ENCODE measurements at places on chromosomes 2 and 18.
A peak's percentile ranks its signal among the peaks of the same experiment; 100 is the strongest.

- DNase-seq = peak; percentile 74
Measured at GRCh38 chr18:3857544-3857943, 407.6 kb downstream of the TGIF1 start.

- DNase-seq = peak; percentile 82
Measured at GRCh38 chr2:8174641-8175257, 507.1 kb upstream of the ID2 start.

DNA sequence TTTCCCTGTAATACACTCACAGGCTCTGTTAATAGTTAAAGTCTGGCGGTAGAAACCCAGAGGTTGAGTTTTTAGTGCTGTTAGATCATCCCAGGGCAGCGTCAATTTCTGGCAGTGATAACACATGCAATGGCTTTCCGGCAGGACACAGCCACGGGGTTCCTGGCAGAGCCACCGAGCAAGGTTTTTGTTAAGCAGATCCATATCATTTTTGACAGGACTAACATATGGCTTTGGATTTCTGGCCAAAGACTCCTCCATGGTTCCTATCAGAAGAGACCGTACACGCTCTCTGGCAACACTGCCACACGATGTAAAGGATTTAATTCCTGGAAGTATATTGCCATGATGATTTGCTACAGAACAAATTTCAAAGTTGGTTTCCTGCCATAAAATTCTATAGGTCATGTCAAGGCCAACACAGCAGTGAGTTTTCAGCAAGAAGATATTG, 854.3 kb downstream of the LRRTM4 start:
- DNase-seq = no peak

DNA sequence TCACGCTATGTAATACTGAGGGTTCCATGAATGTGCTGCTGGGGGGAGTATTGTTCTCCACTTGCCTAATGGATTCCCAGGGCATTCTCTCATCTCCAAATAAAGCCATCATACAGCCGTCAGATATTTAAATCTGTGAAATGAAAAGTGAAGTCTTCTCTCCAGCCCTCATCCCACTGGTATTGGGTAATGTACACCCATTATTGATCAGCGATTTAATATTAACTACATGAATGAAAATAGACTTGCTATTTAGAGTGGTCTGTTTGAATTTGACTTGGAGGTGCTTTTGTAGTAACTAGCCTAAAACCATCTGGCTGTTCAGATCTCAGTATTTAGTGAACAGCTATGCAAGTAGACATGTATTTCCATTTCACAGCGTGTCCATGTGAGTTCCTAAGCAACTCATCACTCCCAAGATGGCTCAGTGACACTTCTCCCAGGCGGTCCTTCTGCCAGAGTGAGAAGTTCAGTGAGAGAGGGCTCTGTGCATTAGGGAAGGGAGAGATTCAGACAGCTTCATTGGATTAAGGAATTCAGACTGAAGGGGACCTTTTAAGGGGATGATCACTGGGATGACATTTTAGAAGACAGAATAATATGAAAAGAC, 140.7 kb downstream of the WDSUB1 start:
- DNase-seq = no peak

DNA sequence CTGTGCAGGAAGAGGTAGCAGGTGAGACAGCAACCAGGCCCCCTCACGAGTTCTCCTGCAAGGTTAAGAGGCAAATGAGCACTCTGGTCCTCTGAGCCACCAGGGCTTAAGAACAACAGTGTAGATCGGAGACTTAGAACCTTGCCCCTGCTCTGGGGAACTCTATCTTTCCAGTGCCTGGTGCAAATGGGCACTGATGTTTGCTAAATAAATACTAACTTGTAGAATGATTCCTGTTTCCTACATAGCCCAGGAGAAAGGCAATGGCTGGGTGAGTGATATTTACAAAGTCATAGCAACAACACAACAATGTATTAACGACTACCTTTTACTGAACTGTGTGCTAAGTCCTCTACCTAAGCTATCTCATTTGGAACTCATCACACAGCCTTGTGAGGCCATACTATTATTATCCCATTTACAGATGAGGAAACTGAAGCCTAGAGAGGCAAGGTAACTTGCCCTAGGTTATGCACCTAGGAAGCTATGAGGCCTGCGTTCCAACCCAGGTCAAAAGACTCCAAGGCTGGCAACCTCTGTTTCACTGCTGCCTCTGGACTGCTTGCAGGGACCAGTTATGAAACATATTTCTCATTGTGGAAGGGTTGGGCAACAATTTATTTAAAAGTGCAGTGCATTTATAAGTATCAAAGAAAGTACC, 4.3 kb downstream of the ATP8B1 start:
- DNase-seq = no peak

GRCh38 chr2:168166902-168167510, 80.4 kb downstream of the STK39 start:
- peak; percentile 24 for DNase-seq

DNA sequence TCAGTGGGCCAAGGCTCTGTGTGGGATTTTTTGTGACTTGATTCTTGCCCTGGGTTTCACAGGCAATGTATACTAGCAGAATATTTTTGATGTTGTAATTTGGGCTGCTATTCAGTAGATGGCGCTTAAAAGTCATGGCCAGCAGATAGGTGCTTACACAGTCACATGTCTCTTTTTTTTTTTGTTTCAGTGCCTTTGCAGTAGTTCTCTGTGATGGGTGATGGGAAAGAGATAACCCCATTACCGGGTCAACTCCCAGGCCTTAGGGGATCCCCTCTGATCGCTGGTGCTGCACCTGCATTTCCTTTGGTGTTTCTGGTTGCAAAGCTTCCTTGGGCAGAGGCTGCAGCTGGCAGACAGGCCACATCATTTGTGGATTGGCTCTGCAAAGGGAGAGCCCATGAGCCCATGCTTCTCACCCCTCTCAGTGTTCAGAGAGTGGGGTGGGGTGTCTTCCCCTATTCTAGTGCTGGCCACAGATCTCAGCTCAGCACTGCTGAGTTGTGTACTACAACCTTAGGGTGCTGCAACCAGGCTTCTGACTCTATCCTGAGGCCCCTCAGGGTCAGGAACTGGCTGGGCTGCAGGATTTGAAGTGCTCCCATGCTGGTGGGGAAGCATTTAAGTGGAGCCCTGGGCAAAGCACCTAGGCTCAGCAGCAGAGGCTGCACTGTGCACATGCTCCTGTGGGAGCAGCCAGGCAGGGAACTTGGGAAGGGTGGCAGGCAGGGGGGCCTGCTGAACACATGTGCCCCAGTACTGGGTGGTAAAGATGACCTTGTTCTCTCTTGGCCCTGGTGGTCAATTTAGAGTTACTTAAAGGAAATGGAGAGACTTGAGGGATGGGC, 219.8 kb upstream of the SPHKAP start:
- no peak for DNase-seq

DNA sequence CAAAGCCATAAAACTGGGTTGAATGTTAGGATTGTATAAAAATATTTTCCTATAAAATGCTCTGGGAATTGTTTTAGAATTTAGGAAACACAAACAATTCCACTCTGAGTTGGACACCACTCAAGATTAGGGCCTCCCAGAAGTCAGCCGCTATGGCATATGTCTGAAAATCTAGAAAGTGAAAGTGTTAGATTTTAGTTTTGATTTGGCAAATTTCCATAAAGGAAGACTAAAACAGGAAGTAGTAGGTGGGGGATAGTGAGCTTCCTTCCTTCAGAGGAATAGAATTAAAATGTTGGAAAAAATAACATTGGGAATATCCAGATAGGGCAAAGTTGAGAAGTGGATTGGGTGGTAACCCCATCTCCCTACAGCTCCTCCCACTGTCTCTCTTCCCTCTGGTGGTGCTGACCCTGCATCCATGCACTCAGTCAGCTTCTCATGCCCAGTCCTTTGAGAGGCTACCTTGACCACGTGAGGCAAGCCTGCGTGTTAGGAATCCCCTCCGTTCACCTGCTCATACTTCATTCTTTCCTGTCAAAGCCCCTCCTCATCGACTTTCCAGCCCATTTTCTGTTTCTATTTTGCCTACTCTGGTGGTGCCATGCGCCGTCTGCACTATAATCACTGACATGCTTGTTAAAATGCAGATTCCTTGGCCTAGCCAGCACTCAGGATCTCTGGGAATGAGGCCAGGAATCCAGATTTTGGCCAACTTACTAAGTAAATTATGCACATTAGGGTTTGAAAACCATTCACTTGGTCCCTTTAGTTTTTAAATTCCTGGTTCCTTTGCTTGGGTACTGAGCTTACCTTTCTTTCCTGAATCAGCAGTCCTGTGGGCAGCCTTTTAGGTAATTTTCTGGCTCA, 83.5 kb downstream of the POLE4 start:
- no peak for DNase-seq

DNA sequence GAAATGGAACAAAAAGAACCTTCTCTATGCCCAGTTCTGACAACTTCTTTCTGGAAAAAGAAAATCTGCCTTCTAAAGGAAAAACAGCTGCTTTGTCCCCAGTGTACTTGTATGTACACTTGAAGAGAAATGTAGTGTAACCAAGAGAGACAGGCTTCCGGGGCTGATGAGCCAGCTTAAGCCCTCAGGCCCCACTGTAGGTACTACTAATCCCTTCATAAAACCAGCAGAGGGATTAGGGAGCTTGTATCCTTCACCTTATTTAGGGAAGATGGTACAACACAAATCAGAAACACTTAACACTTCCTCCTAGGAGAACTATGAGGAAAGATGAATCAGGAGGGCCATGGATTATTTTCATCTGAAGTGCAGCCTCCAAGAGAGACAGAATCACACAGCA, 18.8 kb upstream of the SUCLG1 start:
- no peak for DNase-seq

DNA sequence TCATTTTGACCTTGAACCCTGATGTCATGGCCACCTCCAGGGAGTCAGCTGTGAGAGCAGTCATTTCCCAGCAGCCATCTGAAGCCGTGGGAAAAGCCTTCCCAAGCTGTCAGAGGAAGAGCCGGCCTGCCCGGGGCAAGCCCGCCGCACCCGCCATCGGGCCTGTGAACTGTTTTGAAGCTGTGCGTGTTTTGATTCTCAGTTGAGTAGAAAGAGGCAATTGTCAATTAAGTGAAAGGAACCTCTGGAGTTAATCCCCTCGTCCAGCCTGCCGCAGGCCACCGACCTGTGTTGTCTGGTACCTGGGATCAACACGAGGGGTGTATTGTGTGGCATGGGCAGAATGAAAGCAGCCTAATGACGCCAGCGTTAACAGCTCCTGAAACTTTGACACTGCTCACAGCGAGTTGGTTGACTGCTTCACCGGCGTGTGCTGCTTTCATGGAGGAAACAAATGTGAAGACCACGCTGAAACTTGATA, 318.4 kb downstream of the AGAP1 start:
- no peak for DNase-seq

GRCh38 chr2:134155134-134155533, 98.7 kb upstream of the MGAT5 start:
- no peak for DNase-seq

- DNase-seq = no peak
Measured at GRCh38 chr2:106205488-106205887, 11.4 kb upstream of the UXS1 start.

DNA sequence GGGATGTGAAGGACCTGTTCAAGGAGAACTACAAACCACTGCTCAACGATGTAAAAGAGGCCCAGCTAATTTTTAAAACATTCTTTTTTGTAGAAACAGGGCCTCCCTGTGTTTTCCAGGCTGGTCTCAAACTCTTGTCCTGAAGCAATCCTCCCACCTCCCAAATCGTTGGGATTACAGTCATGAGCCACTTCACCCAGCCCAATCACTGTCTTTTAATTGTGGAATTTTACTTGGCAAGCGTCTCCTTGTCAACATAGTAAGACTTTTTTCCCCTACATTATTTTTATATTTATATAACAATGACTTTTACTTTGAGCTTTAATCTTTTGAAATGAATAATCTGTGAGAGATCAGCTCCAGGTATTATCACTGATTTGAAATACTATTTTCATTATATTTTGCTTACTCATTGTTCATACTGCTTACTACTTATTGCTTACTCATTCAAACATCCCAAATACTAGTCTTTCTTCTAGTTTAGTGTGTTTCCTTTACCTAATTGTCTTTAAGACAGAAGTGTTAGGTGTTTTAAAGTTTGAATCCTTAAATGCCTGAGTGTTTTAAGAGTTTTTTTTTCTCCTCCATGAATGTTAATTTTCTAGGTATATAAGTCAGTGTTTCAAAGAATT, 48.9 kb downstream of the PTPN4 start:
- DNase-seq = no peak

GRCh38 chr18:62781893-62782292, 66.6 kb downstream of the PHLPP1 start:
- peak; percentile 33 for DNase-seq

- DNase-seq = no peak
Measured at GRCh38 chr2:171492664-171493063, 29.6 kb upstream of the CYBRD1 start.

DNA sequence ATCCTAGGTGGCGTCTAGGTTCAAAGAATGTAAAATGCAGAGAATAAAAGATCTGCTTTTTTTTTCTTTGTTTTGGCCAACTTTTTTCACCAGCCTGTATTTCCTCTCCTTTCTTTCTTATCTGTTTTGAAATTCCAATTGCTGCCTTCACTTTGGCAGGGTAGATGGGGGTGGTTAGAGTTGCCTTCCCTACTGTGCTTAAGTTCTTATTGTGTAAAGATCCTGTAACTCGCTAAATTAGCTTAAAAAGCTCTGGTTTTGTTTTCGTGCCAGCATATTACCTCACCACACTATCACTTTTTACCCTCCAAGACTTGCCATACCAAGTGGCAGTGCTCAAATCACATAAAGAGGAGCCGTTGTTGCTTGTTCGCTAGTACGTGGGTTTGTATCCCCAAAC, 921.7 kb downstream of the DPP10 start:
- DNase-seq = no peak

DNA sequence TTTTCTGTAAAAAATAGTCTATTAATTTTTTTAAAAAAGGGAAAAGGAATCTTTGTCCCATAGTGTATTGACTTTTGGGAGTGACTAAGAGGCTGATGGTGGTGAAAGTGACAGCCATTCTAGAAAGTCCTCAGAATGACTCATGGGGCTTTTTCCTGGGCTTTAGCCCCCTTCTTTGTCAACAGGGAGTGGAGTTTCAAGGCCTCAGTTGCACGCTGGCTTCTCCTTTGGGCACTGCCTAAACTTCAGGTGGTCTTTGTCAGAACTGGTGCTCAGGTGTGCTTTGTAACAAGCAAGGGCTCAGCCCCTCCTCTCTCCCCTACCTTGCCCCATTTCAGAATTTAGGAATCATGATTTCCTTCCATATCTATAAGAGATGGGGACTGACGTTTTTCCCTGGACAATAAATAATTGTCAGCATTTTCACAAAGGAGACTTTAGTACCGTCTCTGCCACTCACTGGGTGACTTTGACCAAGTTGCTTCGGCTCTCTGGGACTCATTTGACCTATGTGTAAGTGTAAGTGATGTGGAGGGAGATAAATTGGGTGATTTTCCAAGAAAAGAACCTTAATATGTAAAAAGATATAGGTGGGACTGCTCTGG, 61.2 kb upstream of the IGFBP2 start:
- DNase-seq = no peak

- no peak for DNase-seq
Measured at GRCh38 chr2:176383100-176383499, 113.9 kb downstream of the MTX2 start.

- DNase-seq = peak; percentile 46
Measured at GRCh38 chr18:63071701-63072141, 247.8 kb downstream of the BCL2 start.

All from kidney glomerular epithelial cell (primary cell).